Daoy (cell line): ENCODE measurements at places on chromosomes 13 and 19. TPM values are rescaled to one million over a fixed set of nuclear protein-coding genes. Genes with fewer than 3 reads are reported as not detected.

GRCh38 chr13:40317980-40318327 is 348.5 kb downstream of the FOXO1 start:
- DNase-seq: no peak

Gene SBSN
- 0.11 TPM in 1 of 2 replicates, not detected in the other for total RNA-seq

GRCh38 chr13:48159401-48159800 is 64.5 kb upstream of the MED4 start:
- DNase-seq: peak; percentile 60

- peak; percentile 70 for DNase-seq
Measured at GRCh38 chr19:13033819-13034611, 38.7 kb downstream of the NFIX start.

DNA sequence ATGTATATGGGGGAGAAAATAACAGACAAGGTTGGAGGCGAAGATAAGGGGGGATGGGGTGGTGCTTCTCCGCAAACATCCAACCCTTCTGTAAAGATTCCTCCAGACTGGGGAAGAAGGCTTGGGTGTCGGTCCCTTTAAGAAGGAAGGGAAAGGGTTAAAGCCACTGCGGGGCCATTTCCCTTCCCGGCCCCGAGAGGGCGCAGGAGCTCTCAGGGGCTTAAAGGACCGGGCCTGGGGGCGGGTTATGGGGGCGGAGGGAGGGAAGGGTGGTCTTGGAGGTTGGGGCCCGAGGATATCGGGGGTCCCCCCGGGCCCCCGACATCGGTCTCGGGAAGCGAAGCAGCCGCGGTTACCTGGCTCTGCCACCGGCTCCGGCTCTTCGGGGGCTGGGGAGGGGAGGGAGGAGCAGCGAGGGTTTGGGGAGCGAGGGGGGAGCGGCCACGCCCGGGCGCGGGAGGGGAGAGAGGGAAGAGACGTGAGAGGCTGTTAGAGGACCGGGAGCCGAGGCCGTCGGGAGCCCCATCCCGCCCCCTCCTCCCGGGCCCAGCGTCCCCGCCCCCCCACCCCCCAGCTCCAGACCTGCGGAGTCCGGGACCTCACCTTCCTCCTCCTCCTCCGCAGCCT is 2.8 kb downstream of the TNNT1 start:
- peak; percentile 68 for DNase-seq

Gene KLHL1
- total RNA-seq: not detected in 2 replicates

Gene LINGO3
- 0.23 and 0.24 TPM in 2 replicates for total RNA-seq

Gene PLVAP
- total RNA-seq: not detected in 2 replicates

DNA sequence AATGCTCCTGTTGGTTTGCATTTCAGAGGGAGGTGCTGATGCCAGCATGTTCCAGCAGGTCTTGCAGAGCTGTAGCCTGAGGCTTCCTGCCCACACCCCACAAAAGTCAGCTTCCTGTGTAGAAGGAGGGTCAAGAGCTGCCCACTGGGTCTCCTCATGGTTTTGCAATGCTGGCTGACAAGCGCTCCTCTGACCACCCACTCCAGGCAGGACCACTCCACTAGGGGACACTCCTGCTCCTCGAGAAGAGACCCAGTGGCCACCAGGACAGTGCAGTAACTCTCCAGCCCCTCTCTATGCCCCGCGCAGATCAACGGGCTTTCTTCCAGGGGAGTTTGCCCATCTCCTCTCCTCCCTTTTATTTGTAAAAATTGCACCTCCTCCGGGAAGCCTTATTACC is 72.9 kb upstream of the UQCRFS1 start:
- peak; percentile 31 for DNase-seq

- peak; percentile 44 for DNase-seq
Measured at GRCh38 chr19:18292810-18293641, 11.6 kb upstream of the JUND start.

DNA sequence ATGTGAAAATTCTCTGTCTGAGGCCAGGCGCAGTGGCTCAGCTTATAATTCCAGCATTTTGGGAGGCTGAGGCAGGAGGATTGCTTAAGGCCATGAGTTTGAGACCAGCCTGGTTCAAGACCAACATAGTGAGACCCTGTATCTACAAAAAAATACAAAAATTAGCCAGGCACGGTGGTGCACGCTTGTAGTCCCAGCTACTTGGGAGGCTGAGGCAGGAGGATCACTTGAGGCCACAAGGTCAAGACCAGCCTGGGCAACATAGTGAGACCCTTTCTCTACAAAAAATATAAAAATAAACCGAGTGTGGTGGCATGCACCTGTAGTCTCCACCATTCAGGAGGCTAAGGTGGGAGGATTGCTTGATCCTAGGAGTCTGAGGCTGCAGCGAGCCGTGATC is 2.2 kb upstream of the FCGBP start:
- DNase-seq: no peak

- no peak for DNase-seq
Measured at GRCh38 chr19:10603084-10603872, 16.2 kb upstream of the AP1M2 start.

DNA sequence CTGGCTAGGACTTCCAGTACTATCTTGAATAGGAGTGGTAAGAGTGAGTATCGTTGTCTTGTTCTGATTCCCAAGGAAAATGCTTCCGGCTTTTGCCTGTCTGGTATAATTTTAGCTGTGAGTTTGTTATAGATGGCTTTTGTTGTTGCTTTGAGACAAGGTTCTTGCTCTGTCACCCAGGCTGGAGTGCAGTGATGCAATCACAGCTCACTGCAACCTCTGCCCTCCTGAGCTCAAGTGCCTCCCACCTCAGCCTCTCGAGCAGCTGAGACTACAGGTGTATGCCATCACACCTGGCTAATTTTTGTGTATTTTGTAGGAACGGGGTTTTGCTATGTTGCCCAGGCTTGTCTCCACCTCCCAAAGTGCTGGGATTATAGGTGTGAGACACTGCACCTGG is 6.1 kb upstream of the ZNF543 start:
- DNase-seq: no peak

Gene MBD3L2
- not detected in 2 replicates for total RNA-seq

- DNase-seq: no peak
Measured at GRCh38 chr13:71624653-71625600, 242.1 kb downstream of the DACH1 start.

Gene SYT5
- 0.12 TPM in 1 of 2 replicates, not detected in the other for total RNA-seq

DNA sequence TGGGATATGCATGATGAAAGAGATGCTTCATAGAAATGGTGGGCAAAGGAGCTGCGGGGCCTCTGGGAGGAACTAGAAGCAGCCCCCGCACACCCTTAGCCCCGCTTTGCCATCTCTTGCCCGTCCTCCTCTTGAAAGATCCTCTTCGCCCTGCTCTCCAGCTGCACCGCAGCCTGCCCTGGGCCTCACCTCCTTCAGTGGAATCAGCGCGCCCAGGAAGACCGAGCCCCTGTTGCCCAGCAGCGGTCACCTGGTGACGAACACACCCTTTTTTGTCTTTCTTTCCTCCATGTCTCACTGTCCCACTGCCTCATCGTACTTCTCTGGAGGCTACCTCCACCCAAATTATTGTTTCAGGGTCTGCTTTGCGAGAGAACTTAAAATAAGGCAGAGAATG is 807.6 kb downstream of the UQCRFS1 start:
- DNase-seq: no peak

Gene MAB21L1
- total RNA-seq: 0.65 and 0.74 TPM in 2 replicates

- no peak for DNase-seq
Measured at GRCh38 chr13:64928696-64929499, 2301.2 kb downstream of the PCDH9 start.

GRCh38 chr13:44819245-44819644 is 170.0 kb downstream of the NUFIP1 start:
- DNase-seq: peak; percentile 55

- DNase-seq: no peak
Measured at GRCh38 chr19:7000333-7000732, 20.9 kb downstream of the MBD3L2B start.

Gene FGF21
- not detected in 2 replicates for total RNA-seq

DNA sequence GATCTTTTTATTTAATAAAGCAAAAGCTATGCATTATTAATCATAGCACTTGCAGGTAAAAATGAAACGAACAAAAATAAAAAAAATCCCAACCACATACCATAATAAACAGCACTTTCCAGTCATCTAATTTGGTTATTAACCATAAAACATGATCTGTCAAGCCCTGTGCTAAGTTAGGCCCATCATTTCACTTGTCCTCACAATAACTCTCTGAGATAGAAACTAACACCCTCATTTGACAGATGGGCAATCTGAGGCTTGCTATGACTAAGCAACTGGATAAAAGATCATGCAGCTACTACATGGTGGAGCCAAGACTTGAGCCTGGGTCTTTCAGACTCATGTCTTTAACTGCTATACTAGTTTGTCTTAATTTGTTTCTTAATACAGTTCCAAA is 21.8 kb downstream of the PROSER1 start:
- DNase-seq: no peak

GRCh38 chr13:90565985-90566713 is 781.3 kb upstream of the MIR17HG start:
- DNase-seq: no peak

GRCh38 chr13:35716186-35716585 is 239.7 kb upstream of the MAB21L1 start:
- no peak for DNase-seq

GRCh38 chr13:99894105-99894839 is 77.3 kb downstream of the ZIC5 start:
- no peak for DNase-seq

GRCh38 chr19:40755248-40755624 is 4.2 kb downstream of the SNRPA start:
- no peak for DNase-seq

DNA sequence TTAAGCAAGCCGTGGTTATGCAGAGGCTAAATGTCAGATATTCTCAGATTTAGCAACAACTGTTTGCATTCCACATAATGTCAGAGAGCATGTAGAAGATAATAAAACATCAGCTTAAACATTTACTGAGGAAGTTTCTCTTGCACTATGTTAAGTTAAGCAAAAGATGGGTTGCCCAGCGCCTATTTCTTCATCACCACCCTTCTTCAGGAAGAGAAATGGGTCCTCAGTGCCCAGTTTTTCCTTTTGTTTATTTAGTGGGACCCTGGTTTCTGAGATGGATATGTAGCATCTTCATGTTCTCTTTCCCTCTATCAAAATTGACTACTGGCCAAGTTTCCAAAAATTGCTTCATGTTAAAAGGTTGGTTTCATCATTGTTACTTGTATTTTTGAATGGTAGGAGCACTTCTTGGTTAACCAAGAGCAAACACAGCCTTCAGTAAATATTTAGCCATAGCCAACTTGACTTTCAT is 356.8 kb downstream of the RFC3 start:
- no peak for DNase-seq

DNA sequence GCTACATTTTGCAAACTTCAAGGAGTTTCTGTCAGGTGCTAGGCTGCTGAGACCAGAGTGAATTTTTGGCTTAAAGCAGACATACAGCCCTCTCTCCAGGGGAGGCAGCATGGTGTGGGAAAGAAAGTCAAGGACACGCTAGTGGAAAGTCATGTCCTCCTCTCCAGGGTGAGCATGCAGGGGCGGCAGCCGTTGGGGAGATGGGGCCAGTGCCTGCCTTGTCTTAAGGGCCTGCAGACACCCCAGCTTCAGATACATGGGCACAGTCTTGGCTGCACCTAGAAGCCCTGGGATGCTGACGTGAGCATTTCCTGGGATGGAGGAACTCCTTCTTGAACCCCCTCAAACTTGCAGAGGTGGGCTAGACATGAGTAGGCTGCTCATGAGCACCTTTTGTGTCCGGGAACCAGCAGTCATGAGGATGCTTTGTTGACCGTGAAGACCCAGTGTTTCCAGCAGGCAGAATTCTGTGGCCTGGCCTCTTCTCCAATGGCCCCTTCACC is 43.3 kb upstream of the PEPD start:
- DNase-seq: no peak

GRCh38 chr19:38506723-38507550 is 73.4 kb downstream of the RYR1 start:
- DNase-seq: peak; percentile 68

Gene CDX2
- total RNA-seq: not detected in 2 replicates

DNA sequence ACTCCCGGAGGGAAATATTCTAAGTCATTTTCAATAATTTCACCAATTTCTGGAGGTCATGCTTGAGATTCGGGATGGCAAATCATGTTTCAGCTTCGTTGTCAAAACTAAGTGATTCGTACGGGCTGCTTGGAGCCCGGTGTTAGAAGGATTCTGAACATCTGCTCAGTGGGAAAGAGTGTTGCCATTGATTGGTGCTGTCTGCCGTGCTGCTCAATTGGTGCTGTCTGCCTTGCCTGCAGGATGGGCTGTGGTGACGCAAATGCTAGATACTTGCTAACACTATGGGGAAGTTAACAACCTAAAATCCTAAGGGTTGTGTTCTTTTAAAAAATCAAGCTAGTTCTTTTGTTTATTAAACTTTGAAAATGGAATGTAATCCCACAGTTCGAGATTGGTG is 17.3 kb upstream of the CACNG8 start:
- peak; percentile 69 for DNase-seq

DNA sequence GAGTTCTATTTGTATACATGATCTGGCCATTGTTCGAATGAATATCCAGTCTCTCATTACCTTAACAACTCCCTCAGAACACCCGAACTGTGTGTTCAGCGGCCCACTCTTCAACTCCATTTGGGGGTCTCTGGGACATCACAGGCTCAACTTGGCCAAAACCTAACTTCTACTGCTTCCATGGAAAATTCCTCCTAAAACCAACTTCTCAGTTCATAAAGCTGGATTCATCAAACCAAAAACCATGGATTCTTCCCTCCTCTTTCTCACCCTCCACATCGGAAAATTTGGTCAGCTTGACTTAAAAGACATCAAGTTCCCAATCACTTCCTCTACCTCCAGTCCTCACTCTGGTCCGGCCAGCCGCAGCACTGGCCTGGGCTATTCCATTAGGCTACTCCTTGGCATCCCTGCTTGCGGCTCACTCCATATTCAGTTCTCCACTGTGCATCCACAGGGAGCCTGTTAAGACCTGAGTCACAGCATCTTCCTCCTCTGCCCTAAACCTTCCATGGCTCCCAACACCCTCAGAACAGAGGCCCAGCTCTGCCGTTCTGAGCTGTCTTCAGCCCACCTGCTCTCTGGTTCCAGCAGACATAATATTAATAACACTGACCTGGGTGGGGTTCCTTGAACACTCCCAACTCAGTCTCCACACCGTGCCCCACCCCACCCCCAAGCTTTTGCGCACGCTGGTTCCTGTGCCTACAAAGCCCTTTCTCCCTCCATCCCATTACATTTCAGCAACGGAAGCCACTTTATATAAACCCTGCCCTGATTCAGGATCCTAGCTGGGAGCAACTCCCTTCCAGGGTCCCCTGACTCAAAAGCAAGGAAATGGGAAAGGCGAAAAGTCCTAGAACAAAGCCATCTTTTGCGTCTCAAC is 1.1 kb downstream of the ZNF792 start:
- peak; percentile 28 for DNase-seq

Gene IL17D
- total RNA-seq: 0.46 and 2.7 TPM in 2 replicates

- no peak for DNase-seq
Measured at GRCh38 chr13:50255639-50256038, 240.4 kb downstream of the KCNRG start.
